ENCODE measurements at places on chromosomes 7 and 10. TPM values are rescaled to one million over a fixed set of nuclear protein-coding genes. Genes with fewer than 3 reads are reported as not detected.

GRCh38 chr10:96509017-96509641, 4.6 kb downstream of the TLL2 start:
- H3K27ac ChIP-seq = no peak overlapping the region
- H3K4me1 ChIP-seq = no peaks in the 10 kb centered on the region
- H3K4me3 ChIP-seq = no peak overlapping the region

DNA sequence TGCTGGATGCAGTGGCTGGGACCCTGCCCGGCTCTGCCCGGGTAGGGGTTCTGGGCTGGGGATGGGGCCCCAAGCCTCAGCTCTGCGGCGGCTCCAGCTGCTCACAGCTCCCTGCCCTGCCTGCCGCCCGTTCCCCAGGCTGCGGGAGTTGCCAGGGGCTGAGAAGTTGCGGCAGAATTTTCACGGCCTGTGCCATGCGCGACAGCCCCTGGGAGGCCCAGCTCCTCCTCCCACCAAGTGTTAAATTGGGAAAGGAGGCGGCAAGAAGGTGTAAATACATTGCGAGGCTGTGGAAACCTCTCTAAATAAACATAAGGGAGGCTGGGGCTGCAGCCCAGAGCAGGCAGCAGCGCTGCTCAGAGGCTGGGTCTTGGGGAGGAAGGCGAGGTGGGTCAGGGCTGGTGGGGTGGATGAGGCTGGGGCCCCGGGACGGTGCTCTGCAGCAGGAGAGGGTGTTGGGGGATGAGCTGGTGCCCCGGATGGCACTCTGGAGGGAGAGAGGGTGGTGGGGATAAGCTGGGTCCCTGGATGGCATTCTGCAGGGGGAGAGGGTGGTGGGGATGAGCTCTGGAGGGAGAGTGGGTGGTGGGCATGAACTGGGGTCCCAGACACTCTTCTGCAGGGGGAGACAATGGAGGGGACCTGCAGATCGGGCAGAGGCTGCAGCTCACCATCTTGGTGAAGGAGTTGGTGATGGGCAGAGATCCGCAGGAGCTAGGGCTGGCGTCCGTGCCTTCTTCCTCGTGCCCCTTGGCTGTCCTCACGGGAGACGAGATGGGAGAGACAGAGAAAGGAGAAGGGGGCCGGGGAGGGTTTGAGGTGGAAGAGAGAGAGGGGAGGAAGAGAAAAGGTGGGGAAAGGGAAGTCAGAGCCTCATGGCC, 85.5 kb upstream of the GNA12 start:
- H3K27me3 ChIP-seq = no peaks in the 10 kb centered on the region
- DNase-seq = no peak
- no peak overlapping the region for H3K4me3 ChIP-seq

GRCh38 chr7:37141742-37142141, 306.9 kb downstream of the ELMO1 start:
- peaks cover 11% of the 10 kb centered on the region for H3K36me3 ChIP-seq
- no peaks in the 10 kb centered on the region for H3K4me1 ChIP-seq
- H3K27me3 ChIP-seq = no peaks in the 10 kb centered on the region
- H3K27ac ChIP-seq = no peak overlapping the region
- H3K4me3 ChIP-seq = no peak overlapping the region

- no peak for DNase-seq
- H3K27ac ChIP-seq = no peak overlapping the region
- no peaks in the 10 kb centered on the region for H3K36me3 ChIP-seq
- no peaks in the 10 kb centered on the region for H3K27me3 ChIP-seq
These were observed 199.2 kb downstream of the JCAD start for GRCh38 chr10:29860166-29860565.

Gene KIF20B
- total RNA-seq = 2.1 TPM

Gene UTF1
- total RNA-seq = not detected
